ENCODE measurements at places on chromosomes 1 and 21.
A peak's percentile ranks its signal among the peaks of the same experiment; 100 is the strongest.

- no peak for DNase-seq
These were observed 196.1 kb downstream of the KCNH1 start for GRCh38 chr1:210937846-210938245.

DNA sequence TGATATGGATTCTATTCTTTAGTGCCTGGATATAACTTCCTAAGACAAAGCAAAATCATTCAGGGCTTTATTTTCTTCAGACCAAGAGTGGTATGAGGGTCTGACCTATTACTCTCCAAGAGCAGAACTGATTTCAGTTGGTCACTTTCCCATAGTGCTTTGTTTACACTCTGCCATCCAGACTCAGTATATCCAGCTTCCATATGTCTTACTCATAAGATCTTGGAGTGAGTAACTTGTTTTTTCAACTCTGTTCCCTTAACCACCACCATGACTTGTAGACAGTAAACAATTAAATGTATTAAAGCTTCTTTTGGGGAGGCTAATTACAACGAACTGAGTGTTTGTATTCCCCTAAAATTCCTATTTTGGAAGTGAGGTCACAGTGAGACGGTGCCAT is 83.4 kb downstream of the USP24 start:
- no peak for DNase-seq

DNA sequence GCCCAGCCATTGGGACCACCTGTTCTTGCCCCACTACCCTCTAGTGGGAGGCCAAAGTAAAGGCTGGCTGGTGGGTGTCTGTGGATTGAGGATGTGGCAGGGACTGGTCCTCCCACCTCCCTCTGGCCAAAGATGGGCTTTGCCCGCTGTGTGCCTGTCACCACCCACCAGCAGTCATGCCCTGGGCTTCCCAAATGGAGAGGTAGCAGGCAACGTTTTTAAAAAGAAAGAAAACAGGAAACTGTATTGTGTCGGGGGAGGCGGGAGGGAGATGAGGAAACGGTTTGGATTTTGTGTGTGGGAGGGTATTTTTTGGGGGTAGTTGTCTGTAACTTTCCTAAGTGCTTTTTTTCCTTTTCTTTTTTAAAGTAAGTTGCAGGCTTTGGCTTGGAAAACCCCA is 30.1 kb downstream of the SZRD1 start:
- no peak for DNase-seq

DNA sequence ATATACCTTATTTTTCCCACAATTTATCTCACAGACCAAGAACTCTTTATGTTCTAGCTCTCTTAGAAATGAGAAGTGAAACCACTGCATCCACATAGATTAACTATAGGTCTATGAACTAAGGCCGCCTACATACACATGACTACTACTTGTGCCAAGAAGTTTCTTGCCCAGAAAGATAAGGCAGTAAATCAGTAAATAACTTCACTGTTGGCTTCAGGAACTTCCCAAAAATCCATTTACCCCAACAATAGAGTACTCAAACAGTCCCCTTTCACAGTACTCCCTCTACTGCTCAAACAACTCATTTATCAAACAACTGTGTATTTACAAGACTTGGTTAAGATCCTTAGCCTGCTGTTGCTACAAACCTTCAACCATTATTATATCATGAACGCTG is 96.5 kb downstream of the NME7 start:
- DNase-seq = no peak

GRCh38 chr1:53279296-53280200 is 41.2 kb upstream of the MAGOH start:
- no peak for DNase-seq

GRCh38 chr1:39672551-39672947 is 642 bp upstream of the NT5C1A start:
- DNase-seq = no peak

DNA sequence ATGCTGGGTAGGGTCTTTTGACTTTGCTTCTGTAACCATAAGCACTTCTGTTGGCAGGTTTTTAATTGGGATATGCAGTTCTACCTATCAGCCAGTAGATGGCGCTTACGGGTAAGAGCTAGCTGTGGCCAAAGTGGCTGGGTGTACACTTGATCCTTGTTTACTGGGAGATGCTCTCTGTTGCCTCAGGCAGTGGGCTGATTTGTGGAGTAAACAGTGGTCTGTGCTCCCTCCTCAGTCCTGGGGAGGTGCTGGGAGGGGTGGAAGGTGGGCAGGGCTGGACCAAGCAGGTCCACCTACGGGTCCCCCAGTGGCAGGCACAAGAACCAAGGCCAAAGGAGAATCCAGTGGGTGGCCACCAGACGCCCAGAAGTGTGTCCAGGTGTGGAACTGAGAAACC is 43.4 kb downstream of the RALGPS2 start:
- DNase-seq = no peak

GRCh38 chr1:66624412-66625060 is 90.6 kb downstream of the SGIP1 start:
- DNase-seq = no peak

- DNase-seq = no peak
These were observed at the start of gene PODN for GRCh38 chr1:53061859-53062707. Gene PODN (plus strand): TSS chr1:53062213. CDS start chr1:53069856, 7,643 bp downstream.

- no peak for DNase-seq
These were observed 135.4 kb upstream of the TNR start for GRCh38 chr1:175878775-175879174.

GRCh38 chr1:157597959-157598667 is at the start of gene FCRL4:
Gene FCRL4 (minus strand): TSS chr1:157598085. CDS start chr1:157597944, 141 bp downstream.
- DNase-seq = no peak

DNA sequence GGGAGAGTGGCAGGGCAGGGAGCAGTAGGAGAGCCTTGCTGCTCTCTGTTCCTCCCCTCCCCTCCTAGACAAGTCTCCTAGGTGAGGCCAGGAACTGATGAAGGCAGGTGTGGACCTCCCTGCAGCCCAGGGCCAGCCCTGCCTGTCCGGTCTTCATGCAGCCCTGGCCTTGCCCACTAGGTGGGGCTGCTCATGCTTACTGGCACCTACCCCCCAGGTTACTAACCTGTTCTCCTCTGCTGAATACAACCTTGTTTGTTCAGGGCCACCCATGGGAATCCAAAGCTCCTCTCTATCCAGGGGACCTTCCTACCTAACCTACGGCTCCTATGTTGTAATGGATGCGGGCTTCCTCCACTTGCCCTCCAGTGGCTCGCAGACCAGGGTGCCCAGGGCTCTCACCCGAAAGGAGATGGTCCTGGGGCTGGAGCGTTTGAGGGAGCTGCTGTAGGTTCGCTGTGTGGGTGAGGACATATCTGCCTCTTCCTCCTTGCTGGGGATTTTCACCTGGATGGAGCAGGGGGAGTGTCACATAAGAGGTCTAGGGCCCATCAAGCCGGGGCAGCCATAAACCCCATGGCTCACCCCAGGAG is 7.9 kb upstream of the TNNT2 start:
- no peak for DNase-seq

GRCh38 chr1:181936768-181937581 is 124.5 kb downstream of the ZNF648 start:
- peak; percentile 64 for DNase-seq

GRCh38 chr1:46070164-46070814 is 62.1 kb downstream of the PIK3R3 start:
- no peak for DNase-seq

GRCh38 chr1:156834322-156834721 is 17.7 kb upstream of the SH2D2A start:
- DNase-seq = no peak

GRCh38 chr21:45847870-45848269 is 133.7 kb upstream of the COL6A1 start:
- DNase-seq = no peak

DNA sequence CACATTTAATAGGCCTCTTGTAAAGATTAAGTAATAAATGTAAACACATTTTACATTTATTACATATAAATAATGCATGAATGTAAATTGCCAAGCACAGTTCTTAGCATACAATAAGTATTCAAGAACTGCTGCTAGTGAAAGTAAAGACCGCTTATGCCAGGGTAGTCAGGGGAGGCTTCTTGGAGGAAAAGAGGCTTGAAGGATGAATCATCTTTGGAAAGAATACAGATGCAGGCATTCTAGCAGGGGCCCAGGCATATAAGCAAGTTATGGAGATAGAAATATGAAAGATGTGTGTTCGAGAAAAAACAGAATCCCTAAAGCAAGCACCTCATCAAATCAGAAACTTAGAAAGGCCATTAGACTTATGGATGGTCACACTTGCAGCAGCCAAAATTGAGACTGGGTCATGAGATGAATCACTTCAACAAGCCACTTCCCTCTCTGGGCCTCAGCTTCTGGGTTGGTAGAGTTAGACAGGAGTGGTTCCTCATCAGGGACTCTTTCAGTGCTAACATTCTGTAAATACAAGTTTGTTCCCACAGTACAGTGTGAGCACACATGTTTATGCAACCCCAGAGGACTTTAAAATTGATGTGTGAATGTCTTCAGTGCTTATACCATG is 79.8 kb upstream of the ROR1 start:
- no peak for DNase-seq

GRCh38 chr1:200918006-200918405 is 23.3 kb downstream of the INAVA start:
- no peak for DNase-seq

DNA sequence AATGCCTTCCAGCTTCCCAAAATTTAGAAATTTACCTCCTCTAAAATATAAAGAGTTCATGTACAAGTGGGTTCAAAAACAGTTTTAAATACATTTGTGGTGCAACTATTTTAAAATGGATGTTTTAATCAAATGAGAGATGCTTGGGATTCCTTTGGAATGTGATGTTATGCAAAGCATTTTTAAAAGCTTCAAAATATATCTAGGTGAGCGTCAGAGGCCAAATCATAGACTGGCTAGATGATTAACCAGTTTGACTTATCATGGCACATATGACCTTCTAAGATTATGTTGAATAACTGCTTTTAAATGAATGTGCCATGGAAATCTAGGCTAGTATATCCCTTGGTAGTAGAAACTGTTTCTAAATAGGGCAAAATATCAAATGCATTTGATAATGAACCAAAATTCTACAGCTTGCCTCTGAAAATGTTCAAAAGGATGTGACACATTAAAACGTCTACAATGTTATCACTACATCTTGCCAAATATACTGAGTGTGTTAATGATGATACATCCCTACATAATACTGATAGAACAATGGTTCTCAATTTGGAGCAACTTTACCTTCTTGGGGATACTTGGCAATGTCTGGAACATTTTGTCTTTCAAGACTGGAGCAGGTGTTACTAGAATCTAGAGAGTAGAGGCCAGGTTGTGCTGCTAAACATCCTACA is 650.9 kb upstream of the ADGRL2 start:
- DNase-seq = no peak

DNA sequence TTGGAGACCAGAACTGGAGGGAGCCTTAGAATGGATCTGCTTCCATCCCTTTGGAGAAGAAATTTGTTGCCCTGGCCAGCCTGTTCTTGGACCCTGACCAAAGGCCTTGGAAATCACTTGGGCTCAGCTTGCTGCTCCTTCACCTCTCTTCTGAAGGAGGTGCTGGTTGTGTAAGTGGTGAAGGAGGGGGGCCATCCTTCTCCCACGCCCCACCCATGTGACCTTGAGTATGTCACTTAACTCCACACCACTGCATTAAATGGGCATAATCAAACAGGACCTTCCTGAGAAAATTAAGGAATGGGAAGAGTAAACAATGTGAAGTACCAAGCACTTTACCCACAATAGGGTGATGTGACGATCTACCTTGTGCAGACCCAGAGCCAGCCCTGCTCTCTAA is 68.3 kb upstream of the GJB5 start:
- DNase-seq = no peak

GRCh38 chr1:171217658-171218443 is 30.4 kb upstream of the FMO1 start:
- no peak for DNase-seq

- DNase-seq = no peak
These were observed 4.7 kb downstream of the IRF6 start for GRCh38 chr1:209800984-209801834.

DNA sequence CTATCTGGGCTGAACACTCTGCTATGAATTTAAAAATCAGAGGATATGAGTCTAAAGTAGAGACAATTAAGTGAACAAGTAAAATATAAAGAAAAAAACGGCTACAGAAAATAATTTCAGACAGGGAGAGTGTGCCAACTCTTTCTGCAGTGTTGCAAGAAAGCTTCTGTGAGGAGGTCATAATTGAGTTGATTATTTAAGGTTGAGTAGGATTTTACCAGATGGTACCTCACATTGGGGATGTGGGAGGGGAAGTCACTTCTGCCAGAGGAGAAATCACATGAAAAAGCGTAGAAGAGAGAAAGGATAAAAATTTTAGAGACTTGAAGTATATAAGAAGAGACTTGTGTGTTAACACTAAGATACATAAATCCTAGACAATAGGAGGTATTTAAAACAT is 238.0 kb upstream of the NCAM2 start:
- no peak for DNase-seq

- DNase-seq = no peak
These were observed 62.2 kb downstream of the LRRC40 start for GRCh38 chr1:70143048-70143659.

DNA sequence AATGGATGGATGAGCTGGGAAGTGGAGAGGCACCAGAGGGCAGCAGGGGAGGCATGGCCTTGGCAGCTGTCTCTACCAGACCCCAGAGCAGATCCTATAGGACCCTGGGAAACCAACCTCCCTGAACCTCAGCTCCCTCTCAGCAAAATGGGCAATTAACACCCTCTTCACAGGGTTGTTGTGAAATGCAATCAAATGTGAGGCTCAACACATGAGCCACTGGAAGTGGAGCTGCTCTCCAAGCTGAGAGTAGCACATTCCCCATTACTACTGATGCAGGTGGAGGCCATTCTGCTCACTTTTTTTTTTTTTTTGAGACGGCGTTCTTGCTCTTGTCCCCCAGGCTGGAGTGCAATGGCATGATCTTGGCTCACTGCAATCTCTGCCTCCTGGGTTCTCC is 6.5 kb upstream of the SYNC start:
- no peak for DNase-seq

GRCh38 chr1:5485968-5486696 is 506.1 kb downstream of the NPHP4 start:
- DNase-seq = no peak

- DNase-seq = no peak
These were observed 67.4 kb downstream of the WDR4 start for GRCh38 chr21:42811960-42812359.

- DNase-seq = no peak
These were observed 52.8 kb downstream of the EDN2 start for GRCh38 chr1:41431490-41432350.

- DNase-seq = peak; percentile 1
These were observed 68.3 kb upstream of the SIM2 start for GRCh38 chr21:36630485-36631206.
